Activated naive CD8-positive, alpha-beta T cell treated with anti-CD3 and anti-CD28 coated beads for 36 hours (primary cell): ENCODE measurements at places on chromosomes 2 and 18. TPM values are rescaled to one million over a fixed set of nuclear protein-coding genes. Genes with fewer than 3 reads are reported as not detected.

The ARHGEF33 gene
- total RNA-seq = 0.47 TPM

- no peak overlapping the region for H3K4me3 ChIP-seq
- peaks cover 8% of the 10 kb centered on the region for H3K27me3 ChIP-seq
- peaks cover 2% of the 10 kb centered on the region for H3K36me3 ChIP-seq
- H3K27ac ChIP-seq = no peak overlapping the region
- DNase-seq = no peak
These were observed 218.9 kb downstream of the BCL2 start for GRCh38 chr18:63100630-63101055.

The DAW1 gene
- total RNA-seq = not detected

The CDK15 gene
- not detected for total RNA-seq

GRCh38 chr2:10123281-10123680 is 742 bp downstream of the RRM2 start:
- H3K27ac ChIP-seq = peak overlapping the region; percentile 93
- no peak for DNase-seq
- peaks cover 42% of the 10 kb centered on the region for H3K4me1 ChIP-seq
- H3K36me3 ChIP-seq = peaks cover 69% of the 10 kb centered on the region
- H3K4me3 ChIP-seq = peak overlapping the region; percentile 96

- no peak for DNase-seq
- no peaks in the 10 kb centered on the region for H3K4me1 ChIP-seq
- H3K27ac ChIP-seq = no peak overlapping the region
- H3K4me3 ChIP-seq = no peak overlapping the region
These were observed 427.1 kb downstream of the RND3 start for GRCh38 chr2:150060341-150060740.

- no peaks in the 10 kb centered on the region for H3K36me3 ChIP-seq
- H3K27me3 ChIP-seq = peaks cover 3% of the 10 kb centered on the region
- H3K27ac ChIP-seq = no peak overlapping the region
- no peak for DNase-seq
- H3K4me3 ChIP-seq = no peak overlapping the region
- H3K4me1 ChIP-seq = peaks cover 4% of the 10 kb centered on the region
These were observed 11.4 kb upstream of the SLC35F6 start for GRCh38 chr2:26752656-26753055.
